ENCODE measurements at places on chromosomes 5 and 9.

- peak; percentile 50 for DNase-seq
Measured at GRCh38 chr5:18959535-18959934, 1028.5 kb downstream of the CDH18 start.

- peak; percentile 84 for DNase-seq
Measured at GRCh38 chr5:113274836-113275414, 159.9 kb downstream of the TSSK1B start.

DNA sequence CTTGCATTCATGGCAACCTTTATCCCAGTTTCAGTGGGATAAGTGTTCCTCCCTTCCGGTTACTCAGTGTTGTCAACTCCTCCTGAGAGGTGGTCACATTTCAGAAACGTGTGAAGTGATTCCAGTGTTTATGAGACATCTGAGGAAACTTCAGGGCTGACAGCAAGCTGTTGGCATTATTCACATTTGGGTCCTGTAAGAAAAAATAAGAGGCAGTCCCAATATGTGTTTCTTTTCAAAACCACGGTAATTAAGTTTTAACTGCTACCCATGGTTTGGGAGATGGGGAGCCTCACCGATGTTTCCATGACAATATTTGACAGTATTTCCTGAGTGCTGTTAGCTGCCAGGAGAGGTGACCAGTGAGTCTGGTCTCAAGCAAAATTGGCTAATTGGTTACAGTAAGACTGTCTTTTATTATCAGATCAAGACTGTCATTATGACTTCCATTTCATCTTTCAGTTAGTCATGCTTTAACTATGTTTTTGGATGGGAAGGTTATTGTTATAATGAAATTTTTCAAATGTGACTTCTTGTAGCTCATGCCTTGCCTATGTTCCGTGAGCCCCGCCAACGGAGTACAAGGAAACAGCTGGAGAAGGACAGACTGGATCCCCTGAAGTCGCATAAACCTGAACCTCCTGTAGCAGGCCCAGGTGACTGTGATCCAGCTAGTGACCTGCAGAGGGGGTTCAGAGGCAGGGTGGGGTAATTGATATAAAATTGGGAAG, 115.3 kb downstream of the GDNF start:
- DNase-seq, result no peak

DNA sequence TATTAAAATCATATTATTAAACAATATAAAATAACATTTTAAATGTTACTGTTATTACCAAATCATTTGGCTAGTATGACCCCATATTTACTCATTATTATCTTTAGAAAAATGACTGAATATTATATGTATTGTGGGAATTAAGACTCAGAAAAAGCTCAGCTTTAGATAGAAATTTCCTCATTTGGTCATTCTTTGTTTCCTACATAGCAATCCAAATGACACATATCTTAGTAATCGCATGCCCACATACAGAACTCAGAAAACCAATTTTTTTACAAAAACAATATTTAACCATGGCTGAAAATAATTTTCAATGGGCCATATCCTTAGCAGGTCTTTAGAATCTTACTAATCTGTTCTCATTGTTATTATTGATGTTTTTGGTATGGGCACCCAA, 53.8 kb upstream of the TSLP start:
- no peak for DNase-seq

- DNase-seq, result no peak
Measured at GRCh38 chr9:118318770-118319431, 614.7 kb downstream of the TLR4 start.

GRCh38 chr9:91572811-91573210, 149.2 kb upstream of the NFIL3 start:
- DNase-seq, result no peak

GRCh38 chr9:36592801-36593583, 20.3 kb downstream of the MELK start:
- DNase-seq, result no peak

GRCh38 chr9:129489838-129490582, 130.9 kb downstream of the C9orf50 start:
- no peak for DNase-seq

GRCh38 chr9:6567140-6567591, 78.4 kb downstream of the GLDC start:
- DNase-seq, result no peak

GRCh38 chr9:87725356-87725899, 491 bp upstream of the CTSL start:
- DNase-seq, result no peak

DNA sequence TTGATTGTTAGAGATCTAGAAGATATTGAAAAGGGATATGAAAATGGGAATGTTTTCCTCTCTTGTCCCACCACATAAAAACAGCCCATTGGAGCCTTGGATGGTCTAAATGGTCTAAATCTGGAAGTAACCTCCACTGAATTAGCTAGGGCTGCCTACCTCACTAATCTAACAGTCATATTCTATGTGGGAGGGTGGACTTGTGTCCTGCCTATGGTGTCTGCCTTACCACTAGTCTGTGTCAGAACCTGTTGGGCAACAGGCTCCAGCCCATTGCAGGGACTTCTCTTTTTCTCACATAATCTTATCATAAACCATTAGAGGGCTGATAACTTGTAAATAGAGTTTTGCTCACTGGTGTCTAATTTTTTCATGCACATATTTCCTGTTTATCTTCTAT, 548.8 kb upstream of the CDH18 start:
- DNase-seq, result no peak

Measured in DMS 273 treated with DMSO at 0.1 percent for 48 hours (cell line).